ENCODE measurements at places on chromosomes 1 and 21.

- DNase-seq: no peak
Measured at GRCh38 chr1:19656134-19656779, 8.4 kb upstream of the HTR6 start.

- no peak for DNase-seq
Measured at GRCh38 chr1:52598729-52599128, 3.4 kb upstream of the GPX7 start.

GRCh38 chr1:72777918-72778317, 495.6 kb upstream of the NEGR1 start:
- DNase-seq: no peak

- DNase-seq: peak; percentile 54
Measured at GRCh38 chr21:44658913-44659595, 1.3 kb downstream of the KRTAP12-3 start.

DNA sequence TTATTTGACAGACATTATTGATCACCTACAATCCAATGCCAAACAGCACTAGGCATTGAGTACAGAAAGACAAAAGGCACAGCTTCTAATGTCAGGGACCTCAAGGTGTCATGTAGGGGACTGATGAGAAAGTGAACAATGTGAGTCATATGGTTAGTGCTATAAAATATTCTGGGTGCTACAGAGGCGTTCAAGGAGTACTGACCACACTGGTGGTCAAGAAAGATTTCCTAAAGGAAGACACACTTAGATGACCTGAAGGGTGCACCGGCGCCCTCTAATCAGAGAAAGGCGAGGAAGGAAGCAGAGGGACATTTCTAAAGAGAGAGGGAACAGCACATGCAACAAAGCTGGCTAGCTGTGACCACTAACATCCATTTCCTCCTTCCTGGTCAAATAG, 64.9 kb upstream of the F3 start:
- DNase-seq: no peak

GRCh38 chr1:37932759-37933158, 14.1 kb downstream of the INPP5B start:
- no peak for DNase-seq

DNA sequence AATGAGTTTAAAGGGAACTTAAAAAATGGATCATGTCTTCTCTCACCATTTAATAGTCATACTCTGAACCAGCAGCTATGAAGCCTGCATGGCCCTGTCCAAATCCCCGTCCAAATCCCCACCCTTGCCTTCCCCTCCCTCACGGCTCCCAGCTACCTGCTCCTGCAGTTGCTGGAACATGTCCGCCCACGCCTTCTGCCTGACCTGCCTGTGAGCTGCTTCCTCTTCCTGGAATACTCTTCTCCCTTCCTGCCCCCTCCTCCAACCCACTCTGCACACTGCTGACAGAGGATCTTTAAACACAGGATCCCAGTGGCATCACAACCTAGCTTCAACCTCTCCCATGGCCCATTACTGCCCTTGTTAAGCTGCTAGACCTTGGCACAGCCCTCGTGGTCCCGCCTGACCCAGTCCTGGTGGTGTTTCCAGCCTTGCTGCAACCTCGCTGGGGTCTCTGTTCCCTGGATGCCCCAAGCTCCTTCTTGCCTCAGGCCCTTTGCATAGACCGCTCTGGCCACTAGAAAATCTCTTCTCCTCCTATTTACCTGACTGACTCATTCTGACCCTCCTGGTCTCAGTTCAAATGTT, 118.3 kb downstream of the PTPRU start:
- no peak for DNase-seq

DNA sequence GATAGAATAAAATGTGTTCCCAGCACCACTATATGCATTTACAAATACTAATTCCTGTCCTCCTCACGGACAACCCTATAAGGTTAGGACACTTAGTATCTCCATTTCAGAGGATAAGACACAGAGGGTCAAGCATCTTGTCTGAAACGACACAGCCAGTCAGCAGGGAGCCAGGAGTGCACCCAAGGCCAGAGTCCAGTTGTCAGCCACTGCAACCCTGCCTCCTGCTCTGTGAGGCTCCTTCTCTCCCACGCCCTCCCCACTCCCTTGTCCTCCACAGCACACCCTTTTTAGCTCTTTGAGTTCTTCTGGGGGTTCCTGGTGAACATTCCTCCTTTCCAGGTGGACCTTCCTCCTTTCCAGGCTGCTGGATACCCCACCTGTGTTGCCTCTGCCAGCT, 119.0 kb upstream of the TNR start:
- DNase-seq: no peak

GRCh38 chr1:116587501-116588227, 16.8 kb upstream of the CD58 start:
- DNase-seq: no peak

DNA sequence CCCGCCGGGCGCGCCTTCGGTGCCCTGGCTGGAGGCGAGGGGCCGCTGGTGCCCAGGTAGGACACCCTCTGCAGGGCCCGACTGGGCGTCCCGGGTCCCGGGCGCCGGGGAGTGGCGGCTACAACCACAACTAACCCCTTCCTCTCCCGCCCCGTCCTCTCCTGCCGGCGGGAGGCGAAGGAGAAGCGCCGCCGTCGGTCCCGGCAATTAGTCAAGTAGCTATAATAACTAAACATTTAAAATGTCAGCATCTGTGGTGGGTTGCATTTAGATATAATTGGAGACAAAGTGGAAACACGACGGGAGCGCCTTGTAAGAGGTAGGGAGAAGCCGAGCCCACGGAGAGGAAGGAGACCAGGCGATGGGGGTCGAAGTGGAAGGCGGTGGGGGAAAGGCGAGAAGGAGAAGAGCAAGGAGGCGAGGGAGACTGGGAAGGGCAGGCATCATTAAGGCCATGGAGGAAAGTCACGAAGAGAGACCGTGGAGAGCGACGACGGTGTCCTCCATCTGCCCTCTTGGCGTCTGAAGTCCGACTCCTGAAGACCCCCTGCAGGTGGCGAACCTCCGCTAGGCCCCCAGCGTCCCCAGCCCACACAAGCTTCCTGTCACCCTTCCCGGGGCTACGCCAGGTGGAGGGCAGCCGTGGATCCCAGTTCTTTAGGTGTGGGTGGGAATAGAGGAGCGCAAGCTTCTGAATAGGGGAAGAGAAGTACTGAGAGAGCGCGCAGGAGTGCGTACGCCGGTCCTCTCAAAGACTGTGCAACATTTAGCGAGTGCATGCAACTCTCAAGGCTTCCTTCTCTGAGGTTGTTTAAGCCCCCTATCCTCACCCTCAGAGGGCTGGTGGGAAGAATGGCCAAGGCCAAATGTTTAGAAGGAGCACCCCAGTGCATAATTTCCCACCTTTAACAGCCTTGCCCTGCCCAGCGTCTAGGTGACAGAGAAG, 1.6 kb downstream of the CNIH3 start:
- DNase-seq: no peak

- DNase-seq: no peak
Measured at GRCh38 chr1:117092594-117092993, 29.0 kb downstream of the TRIM45 start.

DNA sequence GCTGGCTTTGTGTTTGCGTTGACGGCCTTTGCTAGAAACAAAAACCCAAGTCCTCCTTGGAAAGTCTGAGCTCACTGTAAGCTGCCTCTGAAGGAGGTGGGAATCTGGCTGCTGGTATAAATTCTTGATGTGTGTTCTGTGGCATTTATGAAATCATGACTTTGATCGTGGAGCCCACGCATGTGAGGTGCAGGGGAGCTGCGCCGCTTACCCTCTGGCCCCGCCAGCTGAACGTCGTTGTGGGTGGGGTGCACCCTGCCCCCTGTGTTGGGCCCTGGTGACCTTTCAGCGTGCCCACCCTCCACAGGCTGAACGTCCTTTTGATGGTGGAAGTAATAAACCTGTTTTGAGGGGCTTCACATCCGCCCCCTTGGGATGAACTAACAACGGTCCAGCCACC, 21.2 kb upstream of the DIP2A start:
- no peak for DNase-seq

DNA sequence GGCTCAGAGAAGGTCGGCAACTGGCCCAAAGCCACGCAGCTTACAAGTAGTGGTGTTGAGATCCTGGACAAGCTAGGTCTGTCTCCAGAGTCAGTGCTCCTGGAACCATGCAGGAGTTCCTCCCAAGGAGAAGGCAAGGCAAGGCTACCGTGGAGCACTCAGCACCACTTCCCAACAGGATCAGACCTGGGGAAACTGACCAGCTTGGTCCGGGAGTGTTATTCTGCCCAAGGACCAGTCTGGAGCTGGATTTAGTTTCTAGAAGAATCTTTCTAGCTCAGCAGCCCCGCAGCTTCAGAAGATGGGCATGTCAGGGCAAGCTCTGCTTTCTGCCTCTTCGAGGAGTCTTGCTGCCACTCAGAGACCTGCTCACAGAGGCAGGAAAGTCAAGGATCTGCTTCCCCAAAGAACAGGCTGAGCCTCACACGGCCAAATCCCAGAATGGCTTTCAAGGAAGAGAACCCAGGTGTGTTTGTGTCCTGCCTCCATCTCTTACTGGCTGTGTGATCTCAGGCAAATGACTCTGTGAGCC, 302.8 kb downstream of the MATN1 start:
- no peak for DNase-seq

DNA sequence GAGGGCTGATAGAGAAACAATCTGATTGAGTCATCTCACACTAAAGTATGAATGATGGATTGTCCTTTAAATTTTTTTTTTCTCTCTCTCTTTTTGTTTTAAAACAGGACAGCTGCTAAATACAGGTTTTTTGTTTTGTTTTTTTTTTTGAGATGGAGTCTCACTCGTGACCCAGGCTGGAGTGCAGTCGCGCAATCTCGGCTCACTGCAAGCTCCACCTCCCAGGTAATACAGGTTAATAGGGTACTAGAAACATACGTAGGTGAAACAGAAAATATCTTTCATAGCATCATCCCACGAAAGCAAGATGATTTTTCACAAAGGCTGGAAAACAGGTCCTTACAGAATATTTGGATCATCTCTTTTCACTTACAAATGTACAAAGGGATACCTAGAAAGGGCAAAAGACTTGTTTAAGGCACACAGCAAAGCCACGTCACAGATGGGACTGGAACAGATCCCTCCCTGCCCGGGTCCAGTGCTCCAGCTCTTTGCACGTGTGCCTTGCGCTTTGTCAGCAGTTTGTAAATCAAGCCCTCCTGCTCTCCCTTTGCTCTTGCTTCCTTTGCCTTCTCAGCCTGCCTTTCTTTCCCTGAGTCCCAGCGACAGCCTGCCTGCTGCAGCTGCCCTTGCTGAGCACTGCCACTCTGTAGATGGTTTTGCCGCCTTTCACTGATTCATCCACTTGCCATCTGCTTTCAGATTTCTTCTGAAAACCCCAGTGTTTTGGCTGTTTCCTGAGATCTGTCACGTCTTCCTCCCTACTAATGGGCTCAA, 171.3 kb upstream of the BEND5 start:
- DNase-seq: no peak

DNA sequence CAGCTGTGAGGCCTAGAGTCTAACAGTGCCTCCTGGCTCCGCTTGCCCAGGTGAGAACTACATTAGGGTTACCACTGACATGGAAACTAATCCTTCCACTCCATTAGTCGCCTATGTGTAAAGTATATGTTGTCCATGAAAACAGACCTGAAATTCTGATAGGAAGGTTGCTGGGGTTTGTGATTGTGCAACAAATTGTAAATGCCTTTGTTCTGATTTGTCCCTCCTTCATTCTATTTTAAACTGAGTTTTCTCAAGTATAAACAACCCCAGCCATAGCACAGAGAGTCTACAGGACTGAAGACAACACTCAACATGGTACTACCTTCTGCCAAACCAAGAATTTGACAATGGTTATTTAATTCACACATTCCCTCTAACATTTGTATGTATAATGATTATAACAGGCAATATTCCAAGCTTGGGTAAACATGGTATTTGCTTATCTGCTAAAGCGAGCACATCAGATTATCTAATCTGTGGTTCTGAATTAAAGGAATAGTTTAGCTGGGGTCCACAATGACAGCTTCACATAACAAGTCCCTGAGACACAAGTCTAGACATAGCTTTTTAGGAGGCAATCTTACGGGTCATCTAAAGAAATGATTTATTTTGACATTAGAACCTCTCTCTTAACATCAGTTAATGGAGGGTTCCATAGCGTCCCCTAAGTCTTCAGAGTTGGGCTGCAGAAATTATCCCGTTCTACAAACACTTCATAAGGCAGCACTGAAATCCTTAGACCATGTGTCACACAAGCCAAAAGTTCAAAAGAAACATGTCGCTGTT, 633.0 kb downstream of the SMYD3 start:
- no peak for DNase-seq

DNA sequence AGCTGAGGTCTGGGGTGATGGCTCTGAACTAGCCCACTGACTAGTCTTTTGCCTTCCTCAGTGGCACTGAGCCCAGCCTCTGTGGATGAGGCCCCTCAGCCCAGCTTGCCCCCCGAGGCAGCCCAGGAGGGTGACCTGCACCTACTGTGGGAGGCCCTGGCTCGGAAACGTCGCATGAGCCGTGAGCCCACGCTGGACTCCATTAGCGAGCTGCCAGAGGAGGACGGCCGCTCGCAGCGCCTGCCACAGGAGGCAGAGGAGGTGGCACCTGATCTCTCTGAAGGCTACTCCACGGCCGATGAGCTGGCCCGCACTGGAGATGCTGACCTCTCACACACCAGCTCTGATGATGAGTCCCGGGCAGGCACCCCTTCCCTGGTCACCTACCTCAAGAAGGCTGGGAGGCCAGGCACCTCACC, 87.8 kb downstream of the TRIM11 start:
- DNase-seq: no peak

- DNase-seq: no peak
Measured at GRCh38 chr1:15005116-15005515, 148.4 kb upstream of the TMEM51 start.

- DNase-seq: no peak
Measured at GRCh38 chr1:108041360-108042142, 76.6 kb upstream of the VAV3 start.

GRCh38 chr1:202122639-202123335, at the start of gene GPR37L1:
Gene GPR37L1 (plus strand): TSS chr1:202122917. CDS start chr1:202122964, 47 bp downstream.
- no peak for DNase-seq

DNA sequence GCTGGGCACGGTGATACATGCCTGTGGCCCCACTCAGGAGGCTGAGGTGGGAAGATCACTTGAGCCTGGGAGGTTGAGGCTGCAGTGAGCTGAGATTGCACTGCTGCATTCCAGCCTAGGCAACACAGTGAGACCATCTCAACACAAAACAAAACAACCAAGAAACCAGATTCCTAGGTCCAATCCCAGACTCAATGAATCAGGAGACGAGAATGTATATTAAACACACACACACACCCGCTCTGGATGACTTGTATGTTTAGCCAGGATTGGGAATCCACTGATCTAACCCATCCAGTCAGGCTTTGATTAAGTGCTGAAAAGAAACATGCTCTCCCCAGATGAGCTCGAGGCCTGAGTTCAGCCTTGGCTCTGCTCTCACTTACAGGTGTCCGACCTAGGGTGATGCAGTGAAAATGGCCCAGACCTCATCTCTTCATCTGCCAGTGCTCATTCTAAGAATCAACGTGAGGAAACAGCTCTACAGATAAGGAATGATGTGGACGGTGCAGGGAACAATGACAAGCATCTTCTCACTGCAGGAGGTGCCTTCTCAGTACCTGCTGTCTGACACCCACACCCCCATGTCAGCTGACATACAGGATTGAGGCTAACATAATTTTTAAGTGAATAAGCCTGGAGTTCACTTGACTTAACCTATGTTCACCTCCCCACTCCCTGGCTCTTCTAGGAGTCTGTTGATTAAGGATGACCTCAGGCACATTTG, 15.3 kb upstream of the SRSF4 start:
- DNase-seq: no peak

- no peak for DNase-seq
Measured at GRCh38 chr1:247193958-247194357, 22.1 kb upstream of the ZNF124 start.

- no peak for DNase-seq
Measured at GRCh38 chr1:86155051-86155806, 1.3 kb downstream of the COL24A1 start.

- DNase-seq: no peak
Measured at GRCh38 chr1:187759825-187760333, 931.1 kb downstream of the PLA2G4A start.

- DNase-seq: no peak
Measured at GRCh38 chr1:54331091-54331772, 75.0 kb downstream of the SSBP3 start.

Measured in CD4-positive, alpha-beta memory T cell (primary cell).